EL (cell line): ENCODE measurements at places on chromosomes 3 and 15.
A peak's percentile ranks its signal among the peaks of the same experiment; 100 is the strongest.

DNA sequence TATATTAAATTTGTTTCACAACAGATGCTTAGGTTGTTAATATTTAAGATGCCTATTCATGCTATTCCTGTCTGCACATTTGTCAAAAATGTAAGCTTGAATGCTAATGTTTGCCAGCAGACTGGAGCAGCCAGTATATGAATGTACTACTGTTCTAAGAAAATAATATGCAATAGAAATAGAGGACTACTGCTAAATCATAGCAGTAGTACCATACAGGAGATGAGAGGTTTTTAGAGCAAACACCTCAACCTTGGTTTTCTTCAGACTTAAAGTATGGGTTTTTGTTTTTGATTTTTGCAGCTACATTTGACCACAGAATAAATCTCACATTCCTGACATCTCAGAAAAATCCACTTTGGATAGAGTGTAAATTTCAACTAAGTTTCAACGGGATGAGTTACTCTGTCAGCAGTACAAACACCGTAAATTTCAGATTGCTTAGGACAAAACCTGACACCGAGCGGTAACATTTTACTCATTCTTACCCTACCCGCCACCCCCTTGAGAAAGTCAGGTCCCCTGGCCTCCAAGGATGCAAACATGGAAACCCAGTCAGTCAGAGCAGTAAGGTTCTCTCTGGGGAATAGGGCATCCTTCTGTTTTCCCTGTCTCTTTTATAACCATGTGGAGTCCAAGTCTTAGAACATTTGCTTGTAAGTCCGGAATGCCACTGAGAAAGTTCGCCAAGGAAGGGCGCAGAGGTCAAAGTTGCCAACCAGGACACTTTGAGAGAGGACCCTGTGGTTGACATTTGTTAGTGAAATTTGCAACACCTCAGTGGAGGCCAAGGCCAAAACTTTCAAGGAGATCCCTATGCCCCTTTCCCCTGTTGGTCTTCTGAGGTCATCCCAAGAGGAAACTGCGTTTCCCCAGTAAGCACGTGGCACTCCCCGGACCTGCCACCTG is 17.9 kb upstream of the SATB1 start:
- no peak for DNase-seq

DNA sequence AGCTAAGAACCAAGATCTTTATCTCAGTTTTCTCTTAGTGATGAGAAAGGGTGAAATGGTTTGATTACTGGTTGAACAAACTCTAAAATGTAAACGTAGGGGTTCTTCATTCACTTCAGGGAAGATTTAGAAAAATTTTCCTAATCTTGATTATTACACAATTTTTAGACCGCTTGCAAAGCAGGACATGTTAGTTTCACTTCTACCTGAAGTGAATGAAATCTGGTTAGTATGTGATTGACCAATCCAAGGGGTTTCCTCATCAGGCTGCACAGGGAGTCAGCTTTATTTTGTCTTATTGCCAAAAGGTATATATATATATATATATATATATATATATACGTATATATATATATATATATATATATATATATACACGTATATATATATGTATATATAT is 740.4 kb downstream of the TUSC7 start:
- DNase-seq: no peak

DNA sequence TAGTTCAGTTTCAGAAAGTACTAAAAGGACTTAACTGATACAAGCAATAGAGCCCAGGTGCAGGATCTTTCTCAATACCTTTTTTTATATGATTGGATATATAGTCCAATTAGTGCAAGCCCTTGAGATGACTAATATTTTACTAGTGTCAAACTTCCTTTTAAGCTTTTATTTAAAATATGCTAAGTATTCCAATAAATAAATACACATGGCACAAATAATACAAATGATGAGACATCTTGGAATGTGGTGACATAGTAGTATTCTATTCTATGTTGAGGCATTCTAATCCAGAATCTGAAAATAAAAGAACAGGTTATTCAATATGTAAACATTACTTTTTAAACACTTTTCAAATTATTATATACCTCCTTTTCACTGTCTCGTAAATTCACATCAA is 670.0 kb downstream of the SI start:
- no peak for DNase-seq

DNA sequence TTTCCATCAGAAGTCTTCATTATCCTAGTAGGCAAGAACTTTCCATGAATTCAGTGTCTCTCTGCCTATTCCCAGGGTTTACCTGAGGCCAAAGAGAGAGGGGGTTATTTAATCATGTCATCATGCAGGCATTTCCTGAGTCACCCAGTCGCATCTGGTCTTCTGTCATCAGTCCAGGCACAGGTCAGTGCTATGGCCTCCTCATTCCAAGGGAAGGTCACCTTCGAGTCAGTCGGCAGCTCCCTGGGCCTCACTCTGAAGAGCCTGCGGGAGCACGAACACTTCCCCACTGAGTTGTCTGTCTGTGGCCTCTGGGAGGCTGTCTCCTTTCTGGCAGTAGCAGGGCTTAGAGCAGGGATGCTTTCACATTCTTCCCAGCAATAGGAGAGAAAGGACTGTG is 26.2 kb upstream of the LRTM1 start:
- peak; percentile 96 for DNase-seq

- no peak for DNase-seq
Measured at GRCh38 chr3:138206196-138206595, 19.1 kb downstream of the ARMC8 start.

DNA sequence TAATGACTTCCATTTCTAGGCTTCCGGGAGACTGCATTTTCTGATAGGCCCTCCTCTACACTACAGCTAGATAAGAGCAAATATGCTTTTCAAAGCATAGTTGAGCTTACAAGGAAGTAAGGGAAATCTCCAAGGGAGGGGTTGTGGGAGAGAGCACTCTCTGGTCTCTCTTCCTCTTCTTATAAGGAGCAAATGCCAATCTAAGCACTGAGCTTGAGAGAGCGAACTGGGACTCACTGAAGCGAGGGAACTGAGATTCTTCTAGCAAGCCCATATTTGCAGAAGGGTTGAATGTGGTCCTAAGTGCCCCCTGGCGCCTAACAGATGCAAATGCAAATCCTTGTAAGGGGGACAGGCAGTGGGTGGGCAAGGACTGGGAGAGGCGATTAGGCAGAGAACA is 164.8 kb downstream of the ERC2 start:
- DNase-seq: peak; percentile 33

GRCh38 chr15:69275074-69275670 is 23.5 kb upstream of the PAQR5 start:
- DNase-seq: no peak

GRCh38 chr15:61075741-61076140 is 153.4 kb downstream of the RORA start:
- DNase-seq: no peak

GRCh38 chr15:63600001-63600615 is 2.9 kb downstream of the FBXL22 start:
- no peak for DNase-seq

DNA sequence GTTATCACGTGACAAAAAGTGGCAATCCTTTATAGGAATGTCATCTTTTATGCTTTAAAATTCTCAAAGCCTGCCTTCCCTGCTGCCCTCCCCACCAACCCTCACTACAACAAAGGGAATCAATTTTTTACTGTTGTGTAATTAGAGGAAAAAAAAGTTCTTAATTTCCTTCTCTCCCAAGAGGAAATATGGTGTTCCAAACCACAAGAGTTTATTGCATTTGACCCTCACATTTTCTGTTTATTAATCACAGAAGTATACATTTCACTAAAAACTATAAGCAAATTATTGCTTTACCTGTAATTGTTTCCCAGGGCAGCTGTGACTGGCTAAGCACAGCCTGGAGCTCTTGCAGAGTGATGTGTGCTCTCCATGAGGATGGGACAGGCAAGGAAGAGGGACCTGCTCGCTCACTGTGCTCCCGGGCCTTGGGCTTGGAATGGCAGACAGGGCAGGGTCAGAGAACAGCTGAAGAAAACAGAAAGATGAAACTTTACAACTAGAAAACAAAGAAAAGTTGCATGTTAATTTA is 31.3 kb upstream of the ATP10A start:
- peak; percentile 31 for DNase-seq
